Activated T-cell treated with anti-CD3 and anti-CD28 coated beads for 24 hours (primary cell): ENCODE measurements at places on chromosomes 11 and 22.

GRCh38 chr22:48499456-48500425 lies 1327.9 kb downstream of the BRD1 start:
- no peak for DNase-seq

DNA sequence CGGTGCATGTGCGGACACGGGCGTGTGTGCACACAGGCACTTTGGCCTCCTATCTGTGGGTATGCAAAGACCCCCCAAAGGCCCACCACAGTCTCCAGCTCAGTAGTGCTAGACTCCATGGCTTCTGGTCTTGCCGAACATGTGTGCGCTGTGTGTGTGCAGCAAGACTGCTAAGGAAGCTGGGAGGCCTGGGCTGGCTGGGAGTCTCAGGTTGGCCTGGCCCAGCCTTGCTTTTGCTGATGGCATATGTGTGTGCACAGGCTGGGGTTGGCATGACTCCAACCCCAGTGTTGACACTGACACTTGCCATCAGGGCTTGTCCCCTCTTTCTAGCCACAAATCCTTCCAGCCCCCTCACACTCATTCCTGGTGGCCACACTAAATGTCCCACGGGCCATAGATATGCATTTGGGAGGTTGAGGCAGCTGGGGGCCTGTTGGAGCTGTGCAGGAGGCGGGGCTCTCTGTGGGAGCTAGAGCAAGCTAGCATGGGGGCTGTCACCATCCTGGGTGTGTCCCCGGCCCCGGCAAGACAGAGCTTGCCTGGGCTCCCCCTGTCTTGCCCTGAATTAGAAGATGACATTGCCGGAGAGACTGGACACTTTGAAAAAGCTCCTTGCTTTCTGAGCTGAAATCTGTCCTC lies 60.9 kb upstream of the NECTIN1 start:
- DNase-seq, result no peak

DNA sequence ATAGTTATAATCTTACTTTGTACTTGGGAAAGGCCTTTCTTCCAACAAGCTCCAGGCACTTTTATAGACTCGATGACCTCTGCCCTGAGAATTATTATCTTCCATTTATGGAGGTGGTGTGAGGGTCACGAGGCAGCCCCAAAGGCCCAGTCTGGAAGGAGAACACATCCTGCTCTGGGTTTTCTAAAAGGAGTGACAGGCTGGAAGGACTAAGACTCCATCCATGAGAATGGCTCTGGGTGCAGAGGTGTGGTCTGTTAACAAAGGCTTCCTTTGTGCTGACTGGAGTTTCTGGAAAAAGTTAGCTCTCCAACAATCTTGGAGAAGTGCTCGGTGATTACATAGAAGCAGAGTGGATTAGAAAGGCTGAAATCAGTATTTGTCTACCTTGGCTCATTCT lies 74.7 kb upstream of the SESN3 start:
- no peak for DNase-seq

DNA sequence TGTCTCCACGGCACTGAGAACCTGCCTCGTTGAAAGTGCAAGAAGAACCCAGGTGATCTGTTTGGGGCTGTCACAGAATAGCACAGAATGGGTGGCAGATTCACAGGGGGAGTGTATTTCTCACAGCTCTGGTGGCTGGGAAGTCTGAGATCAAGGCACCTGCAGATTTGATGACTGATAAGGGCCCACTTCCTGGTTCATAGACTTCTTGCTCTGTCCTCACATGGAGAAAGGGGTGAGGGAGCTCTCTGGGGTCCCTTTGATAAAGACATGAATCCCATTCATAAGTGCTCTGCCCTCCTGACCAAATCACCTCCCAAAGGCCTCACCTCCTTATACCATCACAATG lies 198.5 kb upstream of the SORL1-AS1 start:
- DNase-seq, result no peak

DNA sequence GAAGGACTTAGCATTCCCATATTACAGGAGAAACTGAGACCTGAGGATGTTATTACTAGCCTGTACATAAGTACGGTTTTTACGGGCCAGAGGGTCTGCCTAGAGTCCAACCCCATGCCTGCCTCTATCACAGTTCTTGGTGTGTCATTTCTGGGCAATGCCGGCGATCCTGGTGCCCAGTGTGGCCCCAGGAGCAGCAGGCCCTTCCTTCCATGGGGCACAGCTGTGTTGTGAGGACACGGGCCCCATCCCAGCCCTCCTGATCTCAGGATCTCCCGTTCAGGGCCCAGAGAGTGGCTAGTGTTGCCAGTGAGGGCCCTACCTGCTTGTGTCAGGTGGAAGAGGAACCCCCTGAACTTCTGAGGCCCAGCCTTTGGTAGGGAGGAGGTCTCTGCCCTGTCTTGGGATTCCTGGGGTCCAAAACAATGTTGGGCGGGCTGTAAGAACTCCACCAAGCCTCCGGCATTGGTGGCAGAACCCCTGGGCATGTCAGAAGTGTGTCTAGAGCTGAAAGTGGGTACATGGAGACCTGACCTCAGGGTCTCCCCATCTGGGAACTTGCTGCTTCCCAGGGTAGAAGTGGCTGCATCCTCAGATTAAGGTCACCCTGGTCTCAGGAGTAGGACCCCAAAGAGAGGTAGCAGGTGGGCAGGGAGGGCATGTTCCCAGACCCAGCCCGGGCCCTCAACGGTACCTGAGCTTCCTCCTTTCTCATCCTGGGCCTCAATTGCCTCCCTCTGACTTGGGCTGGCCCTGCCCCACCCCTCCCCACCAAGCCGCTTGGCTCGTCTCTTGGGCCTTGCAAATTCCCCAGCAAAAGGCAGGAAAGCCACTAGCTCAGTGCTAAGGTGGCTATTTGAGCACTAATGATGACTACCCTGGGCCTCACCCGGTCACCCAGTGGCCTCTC lies 74.6 kb upstream of the KCNQ1OT1 start:
- DNase-seq, result no peak

GRCh38 chr11:9861860-9862725 lies 198.2 kb downstream of the SWAP70 start:
- peak; percentile 28 for DNase-seq

- no peak for DNase-seq
These were observed 44.0 kb downstream of the KIAA1671 start for GRCh38 chr22:24996420-24996952.

DNA sequence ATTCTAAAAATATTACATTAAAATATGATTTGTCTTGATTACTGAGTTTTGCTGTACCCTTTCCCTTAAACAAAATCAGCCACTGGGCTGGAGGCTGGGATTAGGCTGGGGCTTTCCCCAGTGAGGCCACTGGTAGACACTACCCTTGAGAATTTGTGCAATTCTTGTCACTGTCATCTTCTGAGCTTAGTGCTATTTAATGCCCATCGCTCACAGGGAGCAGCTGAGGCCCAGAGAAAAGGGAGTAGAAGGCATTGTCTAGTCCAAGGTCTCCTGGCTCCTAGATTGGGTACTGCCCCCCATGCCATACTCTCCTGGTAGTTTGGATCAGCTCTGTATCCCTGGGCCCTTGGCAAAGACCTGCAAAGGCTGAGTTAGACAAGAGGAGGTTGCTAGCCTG lies 6.7 kb downstream of the CHRM1 start:
- no peak for DNase-seq

DNA sequence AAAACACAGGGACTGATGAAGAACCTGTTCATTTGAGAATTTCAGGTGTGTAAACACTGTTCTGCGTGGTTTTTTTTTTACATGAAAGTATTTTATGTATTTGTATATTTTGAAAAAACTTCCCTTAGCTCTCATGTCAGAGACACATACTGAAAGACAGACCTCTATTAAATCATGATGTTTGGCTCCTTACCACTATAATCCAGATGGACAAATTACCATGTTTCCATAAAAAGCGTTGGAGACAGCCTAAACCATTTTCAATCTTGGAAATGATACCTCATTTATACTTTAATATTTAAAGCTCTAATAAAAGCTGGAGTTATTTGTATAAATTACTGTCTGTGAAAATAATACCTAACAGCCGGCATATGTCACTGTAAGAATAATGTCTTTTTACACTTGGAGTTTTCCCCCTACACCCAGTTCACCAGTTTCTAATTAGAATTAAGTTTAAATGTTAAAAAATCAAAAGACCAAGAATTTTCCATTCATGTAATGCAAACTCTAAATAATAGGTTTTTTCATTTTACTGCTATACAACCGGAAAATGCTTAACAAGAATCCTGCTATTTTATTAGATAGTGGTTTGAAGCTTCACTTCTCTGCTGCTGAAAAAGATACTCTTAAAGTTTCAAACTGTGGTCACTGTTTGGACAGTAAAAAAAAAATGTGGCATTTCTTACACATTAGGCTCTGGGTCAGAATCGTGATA lies 30.8 kb downstream of the APLP2 start:
- DNase-seq, result no peak

DNA sequence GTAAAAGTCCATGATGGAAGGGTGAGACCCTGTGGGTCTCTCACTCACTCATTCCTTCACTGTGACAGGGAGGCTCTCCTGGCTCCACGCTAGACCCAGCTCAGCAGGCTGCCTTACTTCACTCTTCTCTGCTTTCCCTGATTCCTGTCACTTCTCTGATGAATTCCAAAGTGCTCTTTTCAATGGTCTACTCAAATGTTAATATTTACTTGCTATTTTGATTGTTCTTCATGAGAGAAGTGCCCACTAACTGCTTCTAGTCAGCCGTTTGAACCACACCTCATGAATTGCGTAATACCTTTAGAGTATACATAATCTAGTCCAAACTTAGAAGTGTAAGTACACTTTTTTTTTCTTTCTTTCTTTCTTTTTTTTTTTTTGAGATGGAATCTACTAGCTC lies 1350.2 kb upstream of the RAG2 start:
- DNase-seq, result no peak

- DNase-seq, result peak; percentile 59
These were observed 5.1 kb downstream of the APBB1 start for GRCh38 chr11:6413791-6414201.

DNA sequence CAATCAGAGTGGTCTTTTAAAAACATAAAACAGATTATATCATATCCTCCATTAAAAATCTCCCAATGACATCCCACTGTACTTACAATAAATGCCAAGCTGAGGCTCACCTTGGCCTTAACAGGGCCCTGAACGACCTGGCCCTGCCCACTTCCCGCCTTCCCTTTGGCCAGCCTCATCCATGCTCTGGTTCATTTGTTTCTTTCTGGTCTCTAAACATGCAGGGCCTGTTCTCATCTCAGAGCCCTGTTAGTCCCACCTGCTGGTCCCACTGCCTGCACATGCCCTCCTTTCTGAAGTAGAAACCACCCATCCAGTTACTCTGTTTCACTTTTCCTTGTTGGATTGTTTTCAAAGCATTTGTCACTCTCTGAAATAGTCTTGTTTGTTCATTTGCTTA lies 227.4 kb downstream of the INSC start:
- DNase-seq, result no peak

- DNase-seq, result no peak
These were observed 42.4 kb upstream of the HIPK3 start for GRCh38 chr11:33214767-33215166.

GRCh38 chr22:37696657-37697537 lies at the start of gene TRIOBP:
TSS of gene TRIOBP (plus strand) at chr22:37697048. CDS start at chr22:37701366, 4,318 bp downstream.
- DNase-seq, result peak; percentile 82

- no peak for DNase-seq
These were observed 127.5 kb upstream of the ANO1 start for GRCh38 chr11:69950621-69951020.

- DNase-seq, result no peak
These were observed 125.1 kb downstream of the TIMP3 start for GRCh38 chr22:32926600-32926999.

GRCh38 chr11:33396361-33396760 lies 139.2 kb downstream of the HIPK3 start:
- DNase-seq, result no peak
